ENCODE measurements at places on chromosomes 3 and 15.

DNA sequence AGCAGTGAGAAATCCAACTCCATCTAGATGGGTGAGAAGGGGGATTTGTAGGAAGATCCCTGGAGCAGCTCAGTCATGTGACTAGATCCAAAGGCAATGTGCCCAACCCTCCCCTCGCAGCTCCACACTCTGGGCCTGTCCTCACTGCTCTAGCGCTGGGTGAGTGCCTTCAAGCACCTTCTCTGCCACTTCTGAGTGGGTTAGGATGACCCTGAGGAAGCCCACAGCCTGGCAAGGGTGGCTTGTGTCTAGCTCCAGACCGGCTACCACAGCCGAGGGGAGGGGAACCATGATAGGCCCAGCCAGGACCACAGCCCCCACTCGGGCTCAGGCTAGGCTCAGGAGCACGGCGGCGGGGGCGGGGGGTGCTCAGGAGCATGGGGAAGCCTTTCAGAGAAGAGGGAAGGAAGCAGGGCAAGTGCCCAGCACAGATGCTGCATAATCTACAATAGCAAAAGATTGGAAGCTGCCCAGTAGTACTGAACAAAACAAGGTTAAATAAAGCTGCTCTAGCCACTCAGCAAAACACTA, 1.7 kb downstream of the SPATA12 start:
- no peak for DNase-seq

GRCh38 chr3:72437661-72438406, 410.4 kb downstream of the SHQ1 start:
- DNase-seq: no peak

- peak; percentile 48 for DNase-seq
Observed at GRCh38 chr15:99976811-99977271, 243.6 kb upstream of the LYSMD4 start.

- DNase-seq: no peak
Observed at GRCh38 chr3:172384836-172385235, 63.4 kb downstream of the GHSR start.

- no peak for DNase-seq
Observed at GRCh38 chr15:100095541-100096247, 246.1 kb downstream of the ADAMTS17 start.

GRCh38 chr15:44734839-44735481, 1.4 kb upstream of the TRIM69 start:
- no peak for DNase-seq

- DNase-seq: no peak
Observed at GRCh38 chr15:28113394-28114113, 14.4 kb upstream of the OCA2 start.

- no peak for DNase-seq
Observed at GRCh38 chr3:67241084-67241483, 243.0 kb downstream of the KBTBD8 start.

GRCh38 chr3:2802429-2802828, 307.7 kb downstream of the IL5RA start:
- DNase-seq: no peak

- DNase-seq: no peak
Observed at GRCh38 chr15:100042558-100042957, 299.2 kb downstream of the ADAMTS17 start.

DNA sequence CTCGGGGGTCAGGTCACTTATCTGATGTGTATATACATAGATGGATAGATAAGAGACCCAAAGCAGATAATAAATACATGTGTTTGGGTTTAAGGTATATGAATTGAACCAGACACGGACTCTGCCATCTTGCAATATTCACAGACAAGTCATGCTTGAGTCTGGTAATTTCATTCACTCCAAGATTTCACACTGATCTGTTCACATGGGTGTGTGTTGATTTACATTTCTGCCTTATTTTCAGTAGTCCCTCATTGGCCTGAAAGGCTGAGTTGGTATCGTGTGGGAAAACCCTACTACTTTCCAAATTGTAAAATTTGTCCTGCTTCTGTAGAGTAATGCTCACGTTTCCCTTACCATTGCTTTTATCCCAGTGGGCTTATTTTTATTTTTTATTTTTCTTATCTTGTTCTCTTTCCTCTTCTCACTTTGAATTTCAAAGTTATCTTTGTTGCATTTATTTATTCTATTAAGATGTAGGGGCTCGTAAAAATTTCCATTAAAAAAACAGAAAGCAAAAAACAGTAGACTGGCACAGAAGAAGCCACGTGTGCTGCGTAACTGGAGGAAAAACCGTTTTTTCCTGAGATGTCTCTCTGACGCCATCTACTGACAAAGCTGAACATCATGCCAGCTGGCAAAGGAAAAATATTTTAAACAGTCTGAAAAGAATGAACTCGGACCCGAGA, 10.8 kb upstream of the MFSD1 start:
- DNase-seq: peak; percentile 70

- DNase-seq: no peak
Observed at GRCh38 chr3:168088106-168088720, 7.5 kb downstream of the GOLIM4 start.

Data from fibroblast of gingiva (primary cell).